ENCODE measurements at places on chromosomes 2 and 18.

- DNase-seq = no peak
Observed at GRCh38 chr2:163348857-163349380, 386.9 kb downstream of the FIGN start.

- DNase-seq = no peak
Observed at GRCh38 chr2:89850481-89850880, 1159.0 kb downstream of the RPIA start.

GRCh38 chr18:7370375-7370774 is 139.5 kb downstream of the LRRC30 start:
- no peak for DNase-seq

- DNase-seq = no peak
Observed at GRCh38 chr2:19720306-19720705, 181.5 kb downstream of the TTC32 start.

- no peak for DNase-seq
Observed at GRCh38 chr2:142673836-142674235, 203.6 kb upstream of the KYNU start.

Measured in neuronal stem cell (in vitro differentiated cells).